ENCODE measurements at places on chromosomes 12 and 14.

DNA sequence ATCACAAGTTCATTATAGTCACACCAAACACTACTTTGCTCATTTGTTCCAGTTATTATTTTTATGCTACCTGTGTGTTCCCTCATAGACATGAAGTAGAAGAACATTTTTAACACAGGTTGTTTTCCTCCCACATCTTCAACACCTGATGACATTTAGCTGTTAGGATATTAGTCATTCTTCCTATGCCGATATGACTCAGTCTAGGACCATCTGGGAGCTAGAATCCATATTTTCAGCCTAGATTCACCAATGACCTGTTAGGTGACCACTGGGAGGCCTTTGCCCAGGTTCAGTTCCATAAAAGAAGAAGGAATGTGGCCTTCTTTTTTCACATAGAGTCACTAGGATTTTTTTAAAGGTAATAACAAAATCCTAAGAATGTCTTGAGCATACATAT is 222.8 kb downstream of the C12orf42 start:
- no peak for DNase-seq

GRCh38 chr12:121114019-121114639 is 18.5 kb upstream of the P2RX7 start:
- no peak for DNase-seq

GRCh38 chr12:101018540-101018939 is 191.5 kb downstream of the SLC5A8 start:
- no peak for DNase-seq

GRCh38 chr12:88145567-88146505 is 3.7 kb downstream of the TMTC3 start:
- DNase-seq, result no peak

GRCh38 chr12:3446235-3446634 is 44.8 kb upstream of the PRMT8 start:
- no peak for DNase-seq
